ENCODE measurements at places on chromosomes 12 and 14.

- DNase-seq: no peak
Observed at GRCh38 chr14:73802431-73803188, 49.0 kb upstream of the PTGR2 start.

GRCh38 chr14:84922370-84922769 is 607.6 kb upstream of the FLRT2 start:
- DNase-seq: no peak

DNA sequence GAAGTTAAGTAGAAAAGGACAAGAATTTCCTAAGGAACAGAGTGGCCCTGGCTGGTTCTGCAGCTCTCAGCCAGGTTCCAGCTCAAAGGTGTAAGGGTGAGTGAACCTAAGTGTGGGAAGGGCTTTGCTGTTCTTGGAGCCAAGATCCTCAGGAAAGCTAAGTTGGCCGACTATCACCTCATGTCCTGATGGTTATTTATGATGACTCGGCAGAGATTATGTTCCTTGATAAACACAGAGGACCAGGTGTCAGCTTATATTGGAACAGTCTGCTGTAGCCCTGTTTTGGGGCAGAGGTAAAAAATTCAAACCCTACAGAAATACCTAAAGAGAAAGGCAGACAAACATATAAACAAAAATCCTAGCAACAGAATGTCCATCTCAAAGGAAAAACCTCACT is 128.5 kb downstream of the TBX3 start:
- no peak for DNase-seq

DNA sequence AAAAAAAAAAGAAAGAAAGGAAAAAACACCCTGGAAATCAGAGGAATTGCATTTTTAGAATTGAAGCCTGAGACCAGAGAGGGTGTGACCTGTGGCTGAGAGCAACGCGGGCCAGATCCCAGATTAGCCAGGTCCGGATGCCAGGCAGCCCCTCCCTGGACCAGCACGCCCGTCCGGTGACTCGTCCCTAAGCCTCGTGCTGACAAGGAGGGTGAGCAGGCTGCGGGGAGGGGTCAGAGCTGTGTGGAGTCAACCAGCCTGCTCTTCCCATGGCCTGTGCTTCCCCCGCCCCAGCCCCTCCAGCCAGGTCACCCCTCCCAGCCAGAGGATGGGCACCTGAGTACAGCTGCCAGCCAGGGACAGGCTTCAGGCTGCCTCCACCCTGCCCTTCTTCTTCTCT is 4.2 kb upstream of the KLC1 start:
- no peak for DNase-seq

- DNase-seq: no peak
Observed at GRCh38 chr14:93655078-93655750, 133.1 kb downstream of the PRIMA1 start.

- DNase-seq: no peak
Observed at GRCh38 chr12:63917864-63918799, 73.6 kb downstream of the SRGAP1 start.

GRCh38 chr12:116559162-116559935 is at the start of gene MAP1LC3B2:
Gene MAP1LC3B2, plus strand, starts transcription at chr12:116559381. Its CDS starts 16,562 bp downstream, at chr12:116575943.
- peak; percentile 68 for DNase-seq

DNA sequence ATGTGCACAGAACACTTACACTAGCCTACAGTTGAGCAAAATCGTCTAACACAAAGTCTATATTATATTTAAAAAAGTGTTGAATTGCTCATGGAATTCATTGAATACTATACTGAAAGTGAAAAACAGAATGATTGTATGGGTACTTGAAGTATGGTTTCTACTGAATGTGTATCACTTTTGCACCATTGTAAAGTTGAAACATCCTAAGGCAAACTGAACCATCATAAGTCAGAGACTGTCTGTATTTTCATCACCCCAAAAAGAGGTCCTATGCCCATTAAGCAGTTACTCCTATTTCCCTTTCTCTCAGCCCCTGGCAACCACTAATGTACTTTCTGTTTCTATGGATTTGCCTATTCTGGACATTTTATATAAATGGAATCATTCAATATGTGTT is 4.4 kb upstream of the AMIGO2 start:
- no peak for DNase-seq

GRCh38 chr12:2876431-2877046 is 435 bp downstream of the FOXM1 start:
- no peak for DNase-seq

DNA sequence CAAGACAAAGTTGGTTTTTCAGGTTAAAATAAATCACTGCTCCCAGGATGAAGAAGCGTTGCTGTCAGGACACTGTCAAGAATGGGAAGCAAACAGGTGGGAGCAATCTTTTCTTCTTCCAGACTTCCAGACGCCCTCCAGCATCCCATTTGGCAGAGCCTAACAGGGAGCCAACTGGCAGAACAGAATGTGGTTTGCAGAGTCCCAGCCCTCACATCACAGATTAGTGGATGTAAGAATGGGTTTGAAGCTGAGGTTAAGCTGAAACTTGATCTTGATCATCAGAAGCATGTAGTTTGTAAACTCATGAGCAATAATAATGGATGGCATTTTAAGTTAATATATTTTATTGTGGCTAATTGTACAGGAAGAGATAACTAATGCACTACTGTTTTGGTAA is 636.4 kb downstream of the SLC6A15 start:
- DNase-seq: no peak

DNA sequence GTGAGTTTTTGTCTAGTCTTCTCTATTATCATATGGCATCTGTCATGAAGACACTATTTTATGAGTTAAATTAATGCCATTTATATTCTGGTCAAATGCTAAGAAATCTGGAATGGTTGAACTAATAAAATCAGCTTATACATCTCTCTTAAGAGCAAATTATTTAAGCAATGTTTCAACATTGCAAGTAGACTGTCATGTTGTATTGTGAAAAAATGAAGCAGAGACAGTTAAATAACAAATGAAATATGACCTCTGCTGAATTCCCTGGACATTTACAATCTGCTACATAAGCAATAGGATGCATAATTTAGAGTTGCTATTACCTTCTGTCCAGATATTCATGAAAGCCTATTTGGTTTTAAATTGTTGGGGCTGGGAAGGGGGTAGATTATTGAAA is 30.6 kb downstream of the NAV3 start:
- DNase-seq: no peak

DNA sequence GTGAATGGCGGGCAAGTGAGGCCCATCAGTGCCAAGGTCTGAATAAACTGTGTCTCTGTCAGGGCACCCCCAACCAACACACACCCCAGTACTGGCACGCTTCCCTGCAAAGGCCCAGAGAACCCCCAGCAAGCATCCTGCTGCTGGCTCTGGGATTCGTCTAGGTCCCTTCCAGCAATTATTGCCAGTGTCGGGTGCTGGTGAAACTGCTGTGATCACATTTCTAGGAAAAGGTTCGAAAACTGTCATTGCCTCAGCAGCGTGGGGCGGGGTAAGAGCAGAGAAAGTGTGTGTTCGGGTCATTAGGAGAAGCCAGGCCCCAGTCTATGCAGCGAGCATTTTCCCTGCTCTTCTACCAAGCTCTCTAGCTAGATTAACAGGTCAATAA is 2.5 kb downstream of the FAM222A start:
- no peak for DNase-seq

DNA sequence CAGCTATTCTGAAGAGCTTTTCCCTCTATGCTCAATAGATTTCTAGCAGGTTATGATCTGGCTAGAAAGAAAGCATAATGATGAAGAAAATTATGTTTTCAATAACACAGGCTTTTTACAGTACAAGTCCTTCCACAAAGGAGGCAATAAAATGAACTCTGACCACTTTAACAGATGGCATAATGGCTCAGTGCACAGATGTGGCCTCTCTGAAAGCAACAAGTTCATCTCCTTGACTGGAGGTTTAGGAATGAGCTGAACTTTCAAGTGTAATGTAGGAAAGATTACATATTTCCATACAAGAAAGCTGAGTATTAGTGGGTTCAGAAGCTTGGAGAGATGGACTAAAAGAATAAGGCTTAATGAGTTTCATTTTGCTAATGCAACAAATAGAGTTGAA is 147.4 kb downstream of the EFCAB11 start:
- DNase-seq: no peak

DNA sequence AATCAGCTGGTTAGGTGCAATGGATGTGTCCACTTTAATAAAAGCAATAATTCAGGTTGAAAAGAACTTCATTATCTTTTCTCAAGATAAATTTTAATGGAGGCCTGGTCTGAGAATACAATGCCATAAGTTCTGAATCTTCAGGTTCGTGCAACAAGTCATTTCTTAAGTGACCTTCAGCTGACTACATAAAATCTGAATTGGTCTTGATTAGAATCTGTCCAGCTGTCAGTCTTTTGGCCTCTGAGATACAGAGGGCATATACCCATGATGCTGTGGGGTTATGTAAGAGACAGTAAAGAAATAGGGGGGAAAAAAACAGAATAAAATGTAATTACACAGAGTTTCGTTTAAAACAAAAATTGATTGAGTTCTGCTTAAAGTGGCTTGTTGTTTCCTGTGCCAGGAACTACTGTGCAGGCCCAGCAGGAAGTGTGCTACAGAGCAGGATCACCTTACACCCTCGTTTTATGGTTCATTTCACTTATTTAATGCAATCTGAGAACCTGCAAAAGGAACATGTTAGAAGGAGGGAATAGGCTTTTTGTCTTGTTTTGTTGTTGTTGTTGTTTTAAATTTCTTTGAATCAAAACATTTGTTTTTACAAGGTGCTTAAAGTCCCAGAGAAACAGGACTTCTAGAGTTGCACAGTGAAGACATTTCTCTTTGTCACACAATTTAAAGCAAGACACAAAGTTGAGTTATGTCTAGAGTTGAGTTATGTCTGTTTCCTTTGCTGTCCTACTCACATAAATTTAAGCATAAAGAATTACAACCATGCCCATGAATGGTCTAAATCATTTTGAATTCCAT is 64.2 kb downstream of the LGR5 start:
- no peak for DNase-seq

DNA sequence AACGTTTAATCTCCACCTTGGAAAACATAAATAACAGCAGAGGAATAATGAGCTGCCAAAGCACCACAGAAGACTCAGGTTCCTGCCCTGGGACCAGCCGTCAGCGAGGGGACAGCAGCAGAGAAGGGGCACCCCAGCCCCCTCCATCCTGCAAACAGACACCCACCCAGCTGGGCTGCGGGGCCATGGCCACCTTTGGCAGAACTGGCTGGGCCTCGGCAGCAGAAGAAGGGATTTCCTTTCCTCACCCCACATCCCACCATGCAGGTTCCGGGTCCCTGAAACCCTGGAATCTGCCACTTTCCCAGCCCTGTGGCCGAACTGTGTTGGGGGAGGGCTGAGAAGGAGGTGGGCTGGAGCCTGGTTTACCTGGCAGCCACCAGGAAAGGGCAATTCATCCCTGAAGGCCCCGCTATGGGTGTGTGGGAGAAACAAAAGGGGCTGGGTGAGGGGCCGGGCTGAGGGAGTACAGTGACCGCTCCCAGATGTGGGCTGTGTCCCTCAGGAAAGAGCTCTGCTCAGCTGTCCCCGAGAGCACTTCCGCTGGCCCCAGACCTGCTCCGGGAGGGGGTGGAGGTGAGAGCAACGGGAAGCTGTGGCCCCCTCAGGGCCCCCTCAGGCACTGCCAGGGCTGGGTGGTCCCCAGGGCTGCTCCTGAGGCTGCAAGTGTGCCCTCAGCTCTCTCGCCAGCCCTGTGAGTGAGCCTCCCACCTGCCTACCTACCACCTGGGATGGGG is 3.8 kb downstream of the PGF start:
- no peak for DNase-seq

- DNase-seq: no peak
Observed at GRCh38 chr14:20686386-20687143, 2.0 kb upstream of the ANG start.

- DNase-seq: no peak
Observed at GRCh38 chr12:71840231-71840847, 780 bp downstream of the TBC1D15 start.

DNA sequence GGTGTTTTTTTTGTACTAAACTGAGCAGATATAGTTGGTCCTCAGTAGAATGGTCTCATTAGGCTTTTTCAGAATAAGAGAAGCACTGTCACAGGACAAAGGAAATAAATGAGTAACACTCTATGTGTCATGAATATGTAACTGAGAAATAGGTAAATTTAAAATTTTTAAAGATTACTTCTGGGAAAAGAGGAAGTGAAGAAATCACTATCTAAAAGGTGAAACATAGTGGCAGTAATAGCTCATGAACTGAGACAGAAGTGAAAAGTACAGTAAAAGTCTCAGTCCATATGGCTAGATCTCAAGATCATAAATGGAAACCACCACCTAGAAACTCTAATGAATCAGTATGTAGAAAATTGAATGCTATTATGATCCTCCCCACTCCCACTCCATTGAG is 89.3 kb upstream of the TTC7B start:
- no peak for DNase-seq

- DNase-seq: peak; percentile 19
Observed at GRCh38 chr12:116818341-116818856, 62.8 kb downstream of the HRK start.

DNA sequence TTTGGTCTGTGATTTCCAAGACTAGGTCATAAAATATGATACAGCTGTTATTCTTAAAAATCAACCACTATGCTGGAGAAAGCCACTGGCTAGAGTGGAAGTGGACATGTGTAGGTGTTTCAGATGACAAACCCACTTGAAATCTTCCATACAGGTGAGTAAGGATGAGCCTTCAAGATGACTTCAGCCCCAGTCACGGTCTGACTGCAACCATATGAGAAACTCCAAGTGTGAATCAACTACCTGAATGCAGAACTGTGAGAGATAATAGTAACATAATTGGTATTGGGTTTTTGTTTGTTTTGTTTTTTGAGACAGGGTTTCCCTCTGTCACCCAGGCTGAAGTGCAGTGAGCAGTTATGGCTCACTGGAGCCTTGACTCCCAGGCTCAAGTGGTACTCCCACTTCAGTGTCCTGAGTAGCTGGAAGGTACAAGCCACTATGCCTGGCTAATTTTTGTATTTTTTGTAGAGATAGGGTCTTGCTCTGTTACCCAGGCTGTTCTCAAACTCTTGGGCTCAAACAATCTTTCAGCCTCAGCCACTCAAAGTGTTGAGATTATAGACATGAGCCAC is 273.3 kb upstream of the LRIG3 start:
- no peak for DNase-seq

GRCh38 chr12:4450551-4451112 is 5.0 kb upstream of the FGF6 start:
- no peak for DNase-seq
